ENCODE measurements at places on chromosomes 7 and 10.

- DNase-seq: no peak
Measured at GRCh38 chr10:103917302-103918052, 507 bp downstream of the STN1 start.

DNA sequence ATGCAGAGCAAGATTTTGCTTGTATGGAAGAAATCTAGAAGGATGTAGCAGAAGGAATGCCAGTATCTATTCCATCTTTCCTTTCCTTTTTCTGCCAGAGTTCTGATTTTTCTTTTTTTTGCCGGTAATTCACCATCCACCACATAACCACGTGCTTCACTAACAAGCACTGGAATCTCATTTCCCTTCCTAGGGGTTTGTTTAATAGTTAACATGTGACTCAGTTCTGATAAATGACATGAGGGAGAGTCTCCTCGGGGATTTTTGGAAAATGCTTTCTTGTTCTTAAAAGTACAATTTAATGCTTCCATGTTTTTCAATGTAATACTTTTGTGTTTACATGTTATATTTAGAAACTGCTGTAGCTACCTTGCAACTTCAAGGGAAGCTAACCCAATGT, 590.2 kb downstream of the SH2D4B start:
- no peak for DNase-seq

DNA sequence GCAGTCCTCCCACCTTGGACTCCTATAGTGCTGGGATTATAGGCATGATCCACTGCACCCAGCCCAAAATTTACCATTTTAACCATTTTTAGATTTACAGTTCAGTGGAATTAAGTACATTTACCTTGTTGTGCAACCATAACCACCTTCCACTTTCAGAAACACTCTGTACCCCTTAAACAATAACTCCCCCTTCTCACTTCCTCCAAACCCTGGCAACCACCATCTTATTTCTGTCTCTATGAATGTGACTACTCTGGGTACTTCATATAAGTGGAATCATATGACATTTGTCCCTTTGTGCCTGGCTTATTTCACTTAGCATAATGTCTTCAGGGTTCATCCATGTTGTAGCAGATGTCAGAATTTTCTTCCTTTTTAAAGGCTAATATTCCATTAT, 33.6 kb downstream of the SUFU start:
- no peak for DNase-seq

DNA sequence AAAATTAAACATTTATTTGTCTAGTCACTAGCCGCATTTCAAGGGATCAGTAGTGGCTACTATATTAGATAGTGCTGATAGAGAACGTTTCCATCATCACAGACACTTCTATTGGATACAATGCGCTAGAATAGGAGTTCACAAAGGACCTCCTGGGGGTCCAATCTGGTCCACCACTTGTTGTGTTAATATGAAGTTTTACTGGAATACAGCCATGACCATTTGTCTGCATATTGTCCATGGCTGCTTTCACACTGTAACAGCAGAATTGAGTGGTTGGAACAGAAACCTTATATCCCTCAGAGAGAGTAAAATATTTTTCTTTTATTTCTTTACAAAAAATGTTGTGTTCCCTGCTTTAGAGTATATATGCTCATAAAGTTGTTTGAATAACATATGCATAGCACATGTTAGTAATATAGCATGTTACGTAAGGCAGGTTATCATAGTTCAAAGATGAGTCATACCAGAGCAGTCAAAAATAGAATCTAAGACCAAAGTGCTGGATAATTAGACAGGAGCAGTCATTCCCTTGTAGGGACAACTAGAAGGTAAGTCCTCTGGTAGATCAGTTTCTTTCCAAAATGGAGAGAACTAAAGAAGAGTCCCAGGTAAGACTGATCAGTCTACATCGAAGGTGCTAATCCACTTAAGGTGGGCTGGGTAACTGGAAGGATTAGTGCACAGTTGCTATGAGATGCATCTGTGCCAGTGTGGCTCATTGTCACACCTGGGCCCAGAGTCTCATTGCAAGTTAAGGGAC, 14.9 kb downstream of the BZW2 start:
- no peak for DNase-seq

- no peak for DNase-seq
Measured at GRCh38 chr7:116198748-116199410, 11.5 kb upstream of the TES start.

DNA sequence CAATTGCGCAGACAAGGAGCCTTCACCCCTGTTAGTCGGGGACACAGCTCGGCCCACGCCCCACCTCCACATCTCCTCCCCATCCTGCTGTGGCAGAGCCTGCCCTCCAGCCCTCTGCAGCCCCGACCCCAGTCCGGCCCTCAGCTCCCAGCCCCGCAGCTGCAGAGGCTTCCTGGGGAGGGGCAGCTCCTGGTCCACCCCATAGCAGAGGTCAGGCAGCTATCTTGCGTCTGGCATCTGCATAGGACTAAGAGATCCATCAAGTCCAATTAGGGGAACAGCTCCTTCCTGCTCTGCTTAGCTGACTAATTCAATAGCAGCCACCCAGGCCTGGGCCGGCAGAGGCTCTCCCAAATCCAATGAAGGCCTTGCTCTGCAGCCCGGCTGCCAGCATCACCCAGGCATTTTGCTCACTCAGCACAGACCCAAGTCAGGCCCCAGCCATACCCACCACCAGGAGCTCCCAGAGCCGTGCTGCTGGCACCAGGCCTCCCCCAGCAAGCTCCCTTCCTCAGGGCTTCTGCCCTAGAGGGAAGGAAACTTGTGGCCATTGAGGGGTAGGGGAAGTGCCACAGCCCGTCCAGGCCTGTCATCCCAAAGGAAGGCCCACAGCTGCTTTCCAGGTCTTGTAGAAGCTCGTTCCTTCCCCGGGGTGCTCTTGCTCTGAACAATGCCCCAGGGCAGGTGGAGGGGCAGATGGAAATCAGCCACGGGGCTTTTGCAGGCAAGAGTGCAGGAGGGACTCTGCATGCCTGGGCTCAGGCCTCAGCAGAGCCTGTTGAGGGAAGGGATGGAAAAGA, 106.2 kb upstream of the RET start:
- DNase-seq: no peak

GRCh38 chr7:132211971-132212370, 364.3 kb downstream of the PLXNA4 start:
- DNase-seq: no peak

GRCh38 chr7:90391488-90391887, 11.8 kb upstream of the CLDN12 start:
- DNase-seq: no peak

GRCh38 chr10:114239117-114239993, at the start of gene VWA2:
Gene VWA2, plus strand, starts transcription at chr10:114239254. Its CDS starts 9,460 bp downstream, at chr10:114248714.
- no peak for DNase-seq

DNA sequence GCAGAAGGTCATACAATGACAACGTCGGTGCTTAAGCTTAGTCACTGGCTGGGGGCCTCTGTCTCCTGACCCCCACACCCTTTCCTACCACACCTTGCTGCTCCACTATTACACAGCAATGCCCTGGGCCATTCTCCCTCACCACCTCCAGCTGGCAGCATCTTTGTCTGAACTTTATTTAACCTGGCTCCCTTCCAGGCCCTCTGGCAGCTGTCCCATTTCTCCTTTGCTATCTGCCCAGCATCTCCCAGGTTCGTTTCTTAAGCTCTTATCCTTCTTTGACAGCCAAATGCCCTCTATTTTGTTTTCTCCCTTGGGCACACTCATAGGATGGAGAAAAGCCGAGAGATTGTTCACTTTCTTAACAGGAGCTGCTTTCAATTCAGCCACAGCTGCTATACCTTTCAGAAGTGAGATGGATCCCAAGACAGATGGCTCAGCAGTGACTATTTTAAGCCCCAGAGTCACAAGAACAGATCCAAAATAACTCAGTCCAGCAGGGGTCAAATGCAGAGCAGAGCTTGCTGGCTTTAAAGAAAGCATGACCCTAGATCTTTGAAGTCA, 1277.1 kb upstream of the AUTS2 start:
- no peak for DNase-seq

DNA sequence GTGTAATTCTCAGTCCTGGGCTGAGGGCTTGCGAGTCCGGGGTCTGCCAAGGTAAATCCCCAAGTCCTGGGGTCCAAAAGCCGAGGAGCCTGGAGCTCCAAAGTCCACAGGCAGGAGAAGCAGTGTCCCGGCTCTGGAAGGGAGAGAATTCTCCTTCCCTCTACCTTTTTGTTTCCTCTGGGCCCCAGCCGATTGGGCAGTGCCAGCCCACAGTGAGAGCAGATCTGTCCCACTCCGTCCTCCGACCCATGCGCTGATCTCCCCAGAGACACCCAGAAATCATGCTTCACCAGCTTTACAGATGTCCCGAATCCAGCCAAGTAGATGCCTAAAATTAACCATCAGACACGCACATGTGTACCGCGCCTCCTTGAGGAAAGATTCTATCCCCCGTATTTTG, 8.1 kb upstream of the VIPR2 start:
- no peak for DNase-seq

GRCh38 chr7:44060948-44061644, 4.3 kb downstream of the PGAM2 start:
- DNase-seq: no peak

DNA sequence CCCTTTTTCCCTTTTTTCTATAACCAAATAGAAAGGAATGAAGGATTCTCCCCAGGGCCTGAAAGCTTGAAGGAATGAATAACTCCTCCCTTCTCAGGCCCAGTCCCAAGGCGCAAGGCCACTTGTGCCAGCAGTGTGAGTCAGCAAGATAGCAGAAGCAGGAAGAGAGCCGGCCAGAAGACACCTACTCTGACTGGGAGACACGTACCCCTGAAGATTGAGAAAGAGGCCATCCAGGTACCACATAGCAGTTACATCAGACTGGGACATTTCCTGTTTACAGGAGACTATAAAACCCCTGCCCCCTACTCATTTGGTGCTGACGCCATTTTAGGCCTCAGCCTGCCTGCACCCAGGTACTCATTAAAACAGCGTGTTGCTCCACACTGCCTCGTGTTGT, 65.5 kb downstream of the LRRC17 start:
- DNase-seq: no peak

DNA sequence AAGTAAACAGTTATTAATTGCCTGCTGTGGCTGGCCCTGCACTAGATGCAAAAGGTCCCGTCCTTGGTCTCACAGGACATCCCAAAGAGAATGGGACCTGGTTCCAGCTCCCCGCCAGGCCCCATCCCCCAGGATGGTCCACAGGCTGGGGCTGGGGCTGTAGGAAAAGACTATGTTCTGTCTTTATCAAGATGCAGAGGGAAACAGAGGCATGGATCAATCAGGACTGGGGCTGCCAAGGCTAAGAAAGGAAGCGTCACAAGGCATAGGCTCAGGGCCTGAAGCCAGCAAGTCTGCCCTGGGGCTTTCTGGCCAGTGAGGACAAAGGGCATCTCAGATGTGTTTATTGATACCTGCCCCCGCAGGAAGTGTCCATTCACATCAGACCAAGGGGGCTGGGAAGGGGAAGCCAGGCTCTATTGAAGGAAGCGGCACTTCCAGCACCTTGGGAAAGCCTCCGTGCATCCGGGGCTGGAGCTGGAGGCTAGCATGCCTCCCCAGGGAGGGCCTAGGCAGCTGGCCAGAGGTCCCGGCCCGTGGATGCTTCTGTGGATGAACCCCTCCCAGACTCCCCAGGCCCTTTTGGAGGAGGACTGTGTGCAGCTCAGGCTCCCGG, 5.8 kb downstream of the VSIR start:
- DNase-seq: no peak

DNA sequence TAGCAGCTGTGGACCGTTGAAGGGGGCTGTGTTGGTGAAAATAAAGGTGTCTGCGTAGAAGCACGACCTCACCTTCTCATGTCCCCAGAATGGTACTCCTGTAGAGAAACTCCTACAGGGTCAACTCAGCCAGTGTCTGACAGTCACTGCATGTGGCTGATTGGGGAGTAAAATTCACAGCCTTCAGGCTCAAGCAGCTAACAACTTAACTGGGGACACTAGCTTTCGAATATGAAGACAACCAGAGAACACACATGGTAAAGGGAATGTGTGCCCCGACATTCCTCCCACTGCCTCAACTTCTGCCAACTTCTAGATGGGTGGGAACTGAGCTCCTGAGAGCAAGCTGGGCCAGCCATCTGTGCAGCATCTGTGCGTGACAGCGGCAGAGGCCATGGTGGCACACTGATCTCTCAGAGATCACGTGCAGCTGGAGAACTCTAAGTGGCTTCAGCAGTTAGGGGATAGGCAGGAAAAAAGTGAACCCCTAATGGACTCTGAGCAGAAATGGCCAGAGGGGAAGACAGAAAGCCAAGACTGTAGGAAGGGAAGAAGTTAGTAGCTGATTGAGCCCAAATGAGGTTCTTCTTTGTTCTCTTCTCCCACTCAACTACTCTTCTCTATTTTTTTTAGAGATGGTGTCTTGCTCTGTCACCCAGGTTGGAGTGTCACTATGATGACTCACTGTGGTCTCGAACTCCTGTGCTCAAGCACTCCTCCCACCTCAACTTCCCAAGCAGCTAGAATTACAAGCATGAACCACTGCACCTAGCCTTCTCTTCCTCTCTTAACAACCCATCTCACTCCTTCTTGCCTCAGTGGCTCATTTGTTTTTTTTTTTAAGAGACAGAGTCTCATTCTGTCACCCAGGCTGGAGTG, 280.8 kb downstream of the ZEB1 start:
- DNase-seq: no peak

- no peak for DNase-seq
Measured at GRCh38 chr7:134051020-134051419, 76.1 kb upstream of the LRGUK start.

- no peak for DNase-seq
Measured at GRCh38 chr10:112311481-112311880, 28.3 kb downstream of the TECTB start.

- no peak for DNase-seq
Measured at GRCh38 chr7:81648716-81649115, 121.1 kb downstream of the HGF start.

DNA sequence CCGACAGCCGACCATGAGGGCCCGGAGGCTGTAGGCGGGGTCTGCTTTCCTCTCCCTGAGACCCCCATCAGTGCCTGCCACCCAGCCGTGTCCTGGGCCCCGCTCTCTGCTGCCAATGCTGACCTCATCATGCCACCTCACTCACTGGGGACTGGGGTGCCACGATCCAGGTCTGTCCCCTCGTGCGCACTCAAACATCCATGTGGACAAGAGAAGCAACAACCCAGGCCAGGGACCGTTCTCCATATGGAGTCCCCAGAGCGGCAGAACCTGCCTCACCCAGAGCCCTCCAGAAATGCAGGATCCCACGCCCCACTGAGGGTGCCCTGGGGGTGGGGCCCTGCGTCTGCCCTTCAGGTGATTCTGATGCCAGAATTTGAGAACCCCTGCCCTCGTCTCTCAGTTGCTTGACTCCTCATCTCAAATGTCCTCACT, 210.0 kb upstream of the PPP2R2D start:
- DNase-seq: no peak

GRCh38 chr10:71304914-71305313, 14.1 kb upstream of the SLC29A3 start:
- DNase-seq: no peak

DNA sequence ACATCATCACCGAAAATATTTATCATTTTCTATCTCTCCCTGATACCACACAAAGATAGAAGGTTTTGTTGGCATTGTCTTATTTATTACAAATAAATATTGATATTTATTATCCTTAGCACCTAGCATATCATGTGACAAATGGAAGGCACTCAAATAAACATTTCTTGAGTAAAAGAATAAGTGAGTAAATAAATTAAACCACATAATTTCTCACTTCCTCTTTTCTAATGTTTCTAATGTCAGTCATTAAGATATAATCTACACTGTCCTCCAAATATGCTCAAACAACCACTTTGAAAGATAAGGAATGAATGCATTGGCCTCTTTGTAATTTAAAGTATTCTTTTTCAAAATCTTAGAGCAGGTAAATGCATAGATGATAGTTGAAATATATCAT, 1027.8 kb upstream of the LRRTM3 start:
- DNase-seq: no peak

GRCh38 chr7:31938650-31939049, 131.6 kb downstream of the PDE1C start:
- DNase-seq: no peak

Data from NK-92 treated with Interleukin-12 subunit alpha and Interleukin-12 subunit beta, amount 100 ng/mL, for 24 hours (cell line).